ENCODE measurements at places on chromosomes 6 and 20.

DNA sequence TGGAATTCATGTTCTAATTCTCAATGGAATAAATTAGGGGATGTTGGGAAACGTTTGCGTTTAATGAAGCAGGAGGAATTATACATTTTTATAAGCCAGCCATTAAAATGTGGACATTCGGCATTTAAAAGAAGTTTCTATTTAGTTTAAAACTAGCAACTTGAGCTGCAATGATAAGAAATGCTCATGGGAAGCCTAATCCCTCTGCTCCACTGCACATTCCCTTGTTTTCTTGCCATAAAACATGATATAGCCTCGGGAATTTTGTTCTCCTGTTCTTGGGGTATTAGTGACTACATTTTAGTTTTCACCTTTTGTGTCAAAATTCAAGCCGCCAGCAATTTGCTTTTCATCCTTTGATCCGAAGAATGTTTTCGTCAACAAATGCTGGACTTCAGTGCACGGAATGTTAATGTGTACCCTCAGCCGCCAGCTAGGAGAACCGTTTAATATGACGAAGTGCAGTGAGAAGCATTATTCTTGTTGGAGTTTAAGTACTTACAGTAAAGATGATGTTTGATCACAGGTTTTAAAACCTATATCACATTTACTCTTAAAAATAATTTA is 137.9 kb downstream of the HIVEP1 start:
- DNase-seq, result no peak

DNA sequence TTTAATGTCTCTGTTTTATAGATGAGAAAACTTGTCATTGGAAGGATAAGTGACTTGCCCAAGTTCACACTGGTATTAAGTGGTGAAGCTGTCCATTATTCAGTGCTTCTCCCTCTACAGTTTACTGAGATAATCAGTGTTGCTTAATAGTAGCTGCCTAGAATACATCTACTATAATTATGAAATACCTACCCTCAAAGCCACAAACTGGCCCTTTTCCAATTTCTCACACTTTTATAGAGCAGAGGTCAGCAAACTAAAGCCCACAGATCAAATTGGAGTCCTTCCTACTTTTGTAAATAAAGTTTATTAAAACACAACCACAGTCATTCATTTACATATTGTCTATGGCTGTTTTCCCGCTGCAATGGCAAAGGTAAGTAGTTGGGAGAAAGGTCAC is 73.5 kb downstream of the EYS start:
- no peak for DNase-seq

DNA sequence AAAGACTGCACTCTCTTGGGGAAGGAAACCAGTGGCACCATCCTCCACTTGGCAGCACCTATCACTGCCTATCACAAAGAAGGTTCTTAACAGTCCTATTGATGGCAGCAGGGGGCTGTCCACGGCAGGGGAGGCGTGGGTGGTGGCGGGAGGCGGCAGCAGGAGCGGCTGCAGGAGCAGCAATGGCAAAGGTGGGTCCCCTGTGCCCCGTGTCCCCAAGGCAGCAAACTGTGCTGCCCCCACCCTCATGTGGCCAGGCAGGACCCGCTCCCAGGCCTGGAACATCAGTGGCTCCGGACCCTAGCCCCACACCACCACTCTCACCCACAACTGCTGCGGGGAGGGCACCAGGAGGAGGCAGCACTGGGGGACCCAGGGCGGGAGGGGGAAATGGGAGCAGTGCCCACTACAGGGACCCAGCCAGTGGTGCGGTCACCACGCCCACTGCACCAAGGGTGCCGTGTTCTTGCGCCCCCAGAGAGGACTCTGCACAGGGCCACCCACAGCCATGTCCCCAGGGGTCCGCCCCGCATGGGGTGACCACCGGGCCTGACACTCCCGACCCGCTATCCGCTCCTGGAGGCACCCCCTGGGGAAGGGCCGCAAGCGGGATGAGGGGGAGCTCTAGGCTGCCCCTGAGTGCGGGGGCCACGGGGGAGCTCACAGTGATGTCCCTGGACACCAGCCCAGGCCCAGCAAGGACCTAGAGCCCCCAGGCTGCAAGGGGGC is 54.6 kb downstream of the GMDS start:
- DNase-seq, result no peak

DNA sequence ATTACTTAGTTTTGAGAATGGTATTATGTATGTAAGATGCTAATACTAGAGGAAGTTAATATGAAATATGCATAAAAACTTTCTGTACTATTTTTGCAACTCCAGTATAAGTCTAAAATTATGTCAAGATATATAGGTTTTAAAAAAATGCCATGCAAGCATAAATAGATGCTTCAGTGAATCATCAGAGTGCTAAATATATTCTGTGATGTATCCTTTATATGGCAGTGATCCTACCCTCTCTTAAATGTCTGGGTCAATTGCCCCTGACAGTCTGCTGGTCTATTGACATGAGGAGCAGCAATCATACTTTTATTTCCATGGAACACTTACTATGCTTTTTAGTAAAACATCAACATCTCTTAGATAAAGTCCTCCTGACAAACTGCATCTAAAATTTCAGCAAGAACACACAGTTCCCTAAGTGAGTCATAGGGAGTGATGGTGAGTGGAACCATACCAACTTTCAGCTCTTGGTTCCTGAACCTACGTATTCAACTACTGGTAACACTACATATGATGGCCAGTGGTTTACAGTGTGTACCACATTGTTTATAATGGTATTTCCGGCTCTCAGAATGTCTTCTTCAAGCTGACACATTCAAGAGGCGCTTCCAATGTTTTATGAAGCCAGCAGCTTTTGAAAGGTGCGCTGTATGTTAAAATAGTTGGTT is 928.7 kb upstream of the GJE1 start:
- no peak for DNase-seq

DNA sequence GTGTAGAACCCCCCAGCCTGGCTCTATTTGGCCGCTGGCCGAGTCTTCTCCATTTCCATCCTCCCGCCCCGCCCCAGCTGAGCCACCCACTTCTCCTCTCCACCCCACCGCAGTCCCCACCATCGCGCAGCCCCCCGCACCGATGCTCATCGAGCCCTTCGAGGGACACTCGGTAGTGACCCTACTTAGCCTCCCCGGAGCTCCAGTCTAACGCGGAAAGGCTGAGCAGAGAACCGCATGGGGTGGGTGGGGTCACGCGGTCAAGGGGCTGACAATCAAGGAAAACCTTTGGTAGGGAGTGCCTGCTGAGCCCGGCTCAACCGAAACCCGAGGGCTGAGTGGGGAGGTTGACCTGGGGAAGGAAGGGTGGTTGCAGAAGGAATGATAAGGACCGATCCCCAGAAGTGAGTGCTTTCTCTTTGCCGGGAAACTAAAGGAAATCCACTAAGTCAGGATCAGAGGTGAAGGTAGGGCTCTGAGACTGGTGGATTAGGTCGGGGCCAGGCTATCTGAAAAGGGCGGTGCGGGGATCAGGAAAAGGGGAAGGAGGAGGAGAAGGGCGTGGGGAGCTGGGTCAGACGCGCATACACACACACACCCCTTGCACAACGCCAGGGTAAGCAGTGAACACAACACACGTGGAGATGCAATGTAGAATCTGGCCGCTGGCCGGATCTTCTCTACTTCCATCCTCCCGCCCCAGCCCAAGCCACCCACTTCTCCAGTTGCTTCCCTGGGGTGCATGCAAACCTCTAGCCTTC is 49.8 kb downstream of the CPXM1 start:
- DNase-seq, result no peak

DNA sequence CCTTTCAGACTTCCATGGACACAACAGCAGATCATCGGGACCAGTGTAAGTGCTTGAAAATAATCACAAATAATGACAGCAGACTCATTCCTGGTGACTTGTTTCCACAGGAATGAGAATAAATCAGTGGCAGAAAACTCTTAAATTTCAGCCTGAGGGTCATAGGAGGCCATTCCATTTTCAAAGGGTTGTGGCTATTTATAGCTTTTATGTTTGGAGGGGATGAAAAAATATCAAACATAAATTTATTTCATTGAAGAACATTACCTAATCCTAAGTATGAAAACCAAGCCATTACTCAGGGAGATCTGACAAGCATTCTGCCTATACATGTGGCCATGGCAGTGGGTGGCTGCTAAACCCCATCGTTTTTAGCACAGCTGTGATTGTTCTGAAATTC is 173.6 kb upstream of the CNR1 start:
- no peak for DNase-seq

DNA sequence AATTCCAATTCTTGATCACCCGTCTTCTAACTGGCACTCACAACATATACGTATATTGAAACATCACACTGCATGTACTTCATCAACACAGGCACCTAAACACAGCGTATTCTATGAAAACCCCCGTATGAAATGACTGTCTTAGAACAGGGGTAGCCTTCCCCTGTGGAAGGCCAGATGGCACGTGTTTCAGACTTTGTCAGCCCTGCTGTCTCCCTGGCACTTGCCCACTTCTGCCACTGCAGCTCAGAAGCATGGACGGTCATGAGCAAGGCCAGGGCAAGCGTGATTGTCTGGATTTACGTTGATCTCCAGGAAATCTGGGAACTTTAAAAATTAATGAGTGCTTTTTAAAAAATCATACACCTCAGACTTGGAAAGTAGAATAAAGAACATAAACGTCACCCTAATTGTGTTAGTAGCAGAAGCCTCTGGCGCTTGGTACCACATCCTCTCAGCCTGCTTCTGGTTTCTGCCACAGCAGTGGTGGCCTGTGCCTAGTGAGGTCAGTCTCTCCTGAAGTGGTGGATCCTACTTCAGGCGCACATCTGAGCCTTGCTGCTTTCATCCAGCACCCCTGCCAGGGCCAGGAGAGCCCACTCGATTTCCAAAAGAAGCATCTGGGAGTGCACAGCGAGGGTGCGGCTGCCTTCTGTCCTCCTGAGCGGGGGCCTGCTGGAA is 18.3 kb downstream of the PDE10A start:
- DNase-seq, result no peak

DNA sequence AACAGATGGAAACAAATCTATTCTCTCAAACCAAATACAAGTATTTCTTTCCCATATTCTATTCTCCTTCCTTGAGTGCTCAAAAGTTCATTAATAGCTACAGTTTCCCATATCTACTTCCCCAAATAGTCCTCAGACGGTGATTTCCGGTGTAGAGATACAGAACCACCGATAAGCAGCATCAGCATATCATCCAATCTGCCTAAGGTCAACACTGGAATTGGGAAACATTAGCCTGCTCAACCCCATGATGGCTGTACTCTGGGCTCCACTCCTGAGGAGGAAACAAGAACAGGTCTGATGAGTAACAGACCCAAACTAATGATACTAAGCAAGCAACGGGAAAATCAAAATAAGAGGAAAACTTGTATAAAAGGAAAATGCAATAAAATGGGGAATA is 115.6 kb downstream of the EPB41L2 start:
- no peak for DNase-seq

Measured in GM13977 (cell line).